ENCODE measurements at places on chromosomes 4 and X. TPM values are rescaled to one million over a fixed set of nuclear protein-coding genes. Genes with fewer than 3 reads are reported as not detected.

GRCh38 chrX:70208479-70208878 lies 26.0 kb upstream of the AWAT1 start:
- H3K4me1 ChIP-seq = no peaks in the 10 kb centered on the region
- no peak overlapping the region for H3K4me3 ChIP-seq
- DNase-seq = no peak
- no peaks in the 10 kb centered on the region for H3K27me3 ChIP-seq

PGAM4 gene
- not detected for total RNA-seq

- no peak overlapping the region for H3K4me3 ChIP-seq
- peaks cover 3% of the 10 kb centered on the region for H3K4me1 ChIP-seq
- H3K27me3 ChIP-seq = no peaks in the 10 kb centered on the region
- no peak for DNase-seq
- H3K27ac ChIP-seq = no peak overlapping the region
These were observed 136.5 kb upstream of the HS3ST1 start for GRCh38 chr4:11565213-11565612.

- H3K27me3 ChIP-seq = peaks cover 44% of the 10 kb centered on the region
- H3K27ac ChIP-seq = no peak overlapping the region
- no peak for DNase-seq
These were observed 17.6 kb upstream of the PRDM8 start for GRCh38 chr4:80179637-80180161.

GRCh38 chr4:38621028-38621684 lies 42.8 kb upstream of the KLF3 start:
- no peak overlapping the region for H3K4me3 ChIP-seq
- H3K36me3 ChIP-seq = peaks cover 7% of the 10 kb centered on the region
- H3K27ac ChIP-seq = peak overlapping the region; percentile 59
- DNase-seq = no peak

MND1 gene
- 9.7 TPM for total RNA-seq

GRCh38 chr4:74969507-74970474 lies 36.9 kb downstream of the PARM1 start:
- H3K27me3 ChIP-seq = no peaks in the 10 kb centered on the region
- no peak for DNase-seq

GRCh38 chrX:15976396-15976795 lies 121.8 kb upstream of the AP1S2 start:
- H3K4me1 ChIP-seq = peaks cover 2% of the 10 kb centered on the region
- DNase-seq = no peak
- no peak overlapping the region for H3K4me3 ChIP-seq
- no peak overlapping the region for H3K27ac ChIP-seq
- no peaks in the 10 kb centered on the region for H3K36me3 ChIP-seq

GRCh38 chrX:71667328-71668247 lies at the start of gene LOC101059915:
TSS of gene LOC101059915 (plus strand) at chrX:71667546.
- H3K4me3 ChIP-seq = no peak within 1 kb of the TSS
- H3K27me3 ChIP-seq = no peaks in the 10 kb centered on the region
- no peak for DNase-seq
- H3K27ac ChIP-seq = no peak within 1 kb of the TSS

PDZD4 gene
- total RNA-seq = 4.8 TPM

DNA sequence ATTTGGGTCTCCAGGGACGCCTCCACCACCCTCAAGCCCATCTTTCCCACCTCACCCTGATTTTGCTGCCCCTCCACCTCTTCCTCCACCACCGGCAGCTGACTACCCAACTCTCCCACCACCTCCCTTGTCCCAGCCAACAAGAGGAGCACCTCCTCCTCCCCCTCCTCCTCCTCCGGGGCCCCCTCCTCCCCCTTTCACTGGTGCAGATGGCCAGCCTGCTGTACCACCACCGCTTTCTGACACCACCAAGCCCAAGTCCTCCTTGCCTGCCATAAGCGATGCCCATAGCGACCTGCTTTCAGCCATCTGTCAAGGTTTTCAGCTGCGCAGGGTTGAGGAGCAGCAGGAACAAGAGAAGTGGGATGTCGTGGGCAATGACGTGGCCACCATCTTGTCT lies 32.4 kb upstream of the ZNF81 start:
- no peaks in the 10 kb centered on the region for H3K27me3 ChIP-seq
- H3K4me1 ChIP-seq = no peaks in the 10 kb centered on the region
- H3K27ac ChIP-seq = no peak overlapping the region
- H3K4me3 ChIP-seq = no peak overlapping the region
- H3K36me3 ChIP-seq = no peaks in the 10 kb centered on the region

GRCh38 chrX:16258882-16259281 lies 91.6 kb downstream of the MAGEB17 start:
- no peak overlapping the region for H3K27ac ChIP-seq
- H3K4me3 ChIP-seq = no peak overlapping the region
- peaks cover 17% of the 10 kb centered on the region for H3K4me1 ChIP-seq
- no peaks in the 10 kb centered on the region for H3K27me3 ChIP-seq
- no peak for DNase-seq
- peaks cover 2% of the 10 kb centered on the region for H3K36me3 ChIP-seq

DNA sequence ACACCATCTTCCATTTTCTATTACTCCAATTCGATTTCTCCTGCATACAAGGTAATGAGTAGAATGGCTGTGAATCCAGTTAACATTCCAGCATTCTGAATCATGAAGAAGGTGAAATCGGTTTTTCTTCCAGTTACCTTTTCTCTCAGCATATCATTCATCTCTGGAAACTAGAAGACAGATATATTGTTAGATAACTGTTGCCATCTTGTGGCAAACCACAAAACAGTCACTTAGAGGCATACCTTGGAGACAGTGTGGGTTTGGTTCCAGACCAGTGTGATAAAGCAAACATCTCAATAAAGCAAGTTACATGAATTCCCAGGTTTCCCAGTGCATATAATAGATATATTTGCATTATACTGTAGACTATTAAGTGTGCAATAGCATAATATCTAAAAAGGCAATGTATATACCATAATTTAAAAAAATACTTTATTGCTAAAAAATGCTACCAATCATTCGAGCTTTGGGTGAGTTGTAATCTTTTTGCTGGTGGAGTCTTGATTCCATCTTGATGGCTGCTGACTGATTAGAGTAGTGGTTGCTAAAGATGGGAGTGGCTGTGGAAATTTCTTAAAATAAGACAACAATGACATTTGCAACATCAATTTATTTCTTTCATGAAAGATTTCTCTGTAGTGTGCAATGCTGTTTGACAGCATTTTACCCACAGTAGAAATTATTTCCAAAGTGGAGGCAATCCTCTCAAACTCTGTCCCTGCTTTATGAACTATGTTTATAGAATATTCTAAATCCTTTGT lies 82.1 kb downstream of the SLC39A8 start:
- no peak for DNase-seq
- H3K27ac ChIP-seq = no peak overlapping the region
- H3K4me1 ChIP-seq = no peaks in the 10 kb centered on the region
- H3K4me3 ChIP-seq = no peak overlapping the region

GRCh38 chr4:69876071-69876470 lies 16.1 kb upstream of the SULT1E1 start:
- peaks cover 6% of the 10 kb centered on the region for H3K36me3 ChIP-seq
- no peak for DNase-seq
- no peaks in the 10 kb centered on the region for H3K27me3 ChIP-seq
- H3K4me3 ChIP-seq = no peak overlapping the region
- H3K27ac ChIP-seq = peak overlapping the region; percentile 78

DNA sequence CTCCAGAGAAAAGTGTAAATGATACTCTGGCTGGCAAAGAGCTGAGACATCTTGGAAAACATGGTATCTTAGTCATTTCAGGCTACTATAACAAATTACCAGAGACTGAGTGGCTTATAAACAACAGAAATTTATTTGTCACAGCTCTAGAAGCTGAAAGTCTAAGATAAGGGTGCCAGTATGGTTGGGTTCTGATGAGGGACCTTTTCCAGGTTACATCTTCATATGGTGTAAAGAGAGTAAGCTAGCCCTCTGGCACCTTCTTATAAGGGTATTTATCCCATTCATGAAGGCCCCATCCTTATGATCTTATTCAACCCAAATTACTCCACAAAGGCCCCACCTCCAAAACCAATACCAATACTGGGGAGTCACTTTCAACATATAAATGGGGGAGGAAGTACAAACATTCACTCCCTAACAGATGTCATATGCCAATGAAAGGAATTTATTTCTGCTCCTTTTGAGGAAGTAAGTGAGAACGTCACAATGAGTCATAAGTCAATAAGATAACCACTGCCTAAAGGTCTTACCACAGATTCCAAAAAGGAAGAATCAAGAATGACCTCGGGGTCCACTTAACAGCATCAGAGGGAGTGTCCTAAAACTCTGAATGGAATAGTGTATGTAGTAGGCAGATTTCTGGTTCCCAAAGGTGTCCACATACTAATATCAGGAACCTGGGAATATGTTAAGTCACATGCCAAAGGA lies 246.6 kb downstream of the OPHN1 start:
- no peaks in the 10 kb centered on the region for H3K4me1 ChIP-seq
- H3K36me3 ChIP-seq = no peaks in the 10 kb centered on the region
- H3K27ac ChIP-seq = no peak overlapping the region
- no peak overlapping the region for H3K4me3 ChIP-seq

- H3K27ac ChIP-seq = no peak overlapping the region
- no peak for DNase-seq
- H3K4me1 ChIP-seq = no peaks in the 10 kb centered on the region
- no peaks in the 10 kb centered on the region for H3K36me3 ChIP-seq
- H3K27me3 ChIP-seq = no peaks in the 10 kb centered on the region
- H3K4me3 ChIP-seq = no peak overlapping the region
These were observed 20.9 kb upstream of the FBXW7 start for GRCh38 chr4:152556834-152557233.

CSAG3 gene
- total RNA-seq = not detected

TMEM33 gene
- total RNA-seq = 65.9 TPM

DNA sequence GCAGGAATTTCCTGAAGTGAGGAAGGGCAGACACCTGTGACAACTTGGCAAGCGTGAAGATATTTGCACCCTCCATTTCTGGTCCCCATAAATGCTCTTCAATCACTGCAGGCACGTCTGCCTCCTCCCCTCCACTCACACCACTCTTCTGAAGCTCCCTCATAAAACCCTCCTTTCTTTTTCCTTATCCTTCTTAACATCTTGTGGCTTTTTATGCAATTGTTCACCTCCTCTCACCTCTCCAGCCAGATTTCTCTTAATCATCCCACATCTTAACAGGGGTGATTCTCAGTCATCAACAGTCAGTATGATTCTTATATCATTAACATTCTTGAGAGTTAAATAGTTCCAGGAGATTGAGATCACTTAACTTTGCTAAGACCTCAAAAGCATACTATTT lies 277.4 kb downstream of the SPRY1 start:
- H3K27me3 ChIP-seq = no peaks in the 10 kb centered on the region
- no peak overlapping the region for H3K27ac ChIP-seq
- no peak for DNase-seq
- no peaks in the 10 kb centered on the region for H3K36me3 ChIP-seq
- no peak overlapping the region for H3K4me3 ChIP-seq
- peaks cover 2% of the 10 kb centered on the region for H3K4me1 ChIP-seq

- H3K4me1 ChIP-seq = no peaks in the 10 kb centered on the region
- H3K27ac ChIP-seq = no peak overlapping the region
- no peaks in the 10 kb centered on the region for H3K36me3 ChIP-seq
- H3K27me3 ChIP-seq = no peaks in the 10 kb centered on the region
- no peak overlapping the region for H3K4me3 ChIP-seq
- no peak for DNase-seq
These were observed 1088.0 kb upstream of the PCDH7 start for GRCh38 chr4:29632199-29632598.

GUCY1B1 gene
- total RNA-seq = 1.5 TPM

DNA sequence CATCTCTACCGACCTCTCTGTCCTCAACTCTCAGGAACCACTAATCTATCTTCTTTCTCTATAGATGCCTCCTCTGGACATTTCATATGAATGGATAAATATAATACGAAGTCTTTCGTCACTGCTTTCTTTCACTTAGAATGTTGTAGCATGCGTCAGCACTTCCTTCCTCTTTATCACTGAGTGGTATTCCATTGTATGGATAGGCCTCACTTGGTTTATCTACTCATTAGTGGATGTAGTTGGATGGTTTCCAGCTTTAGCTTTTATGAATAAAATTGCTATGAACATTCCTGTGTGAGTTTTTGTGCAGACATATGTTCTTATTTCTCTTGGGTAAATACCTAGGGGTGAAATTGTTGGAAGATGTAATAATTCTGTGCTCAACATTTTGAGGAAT lies 528.2 kb upstream of the FAT1 start:
- no peak for DNase-seq
- no peaks in the 10 kb centered on the region for H3K27me3 ChIP-seq
- H3K27ac ChIP-seq = no peak overlapping the region
- H3K4me3 ChIP-seq = no peak overlapping the region
- H3K4me1 ChIP-seq = peaks cover 5% of the 10 kb centered on the region

DNA sequence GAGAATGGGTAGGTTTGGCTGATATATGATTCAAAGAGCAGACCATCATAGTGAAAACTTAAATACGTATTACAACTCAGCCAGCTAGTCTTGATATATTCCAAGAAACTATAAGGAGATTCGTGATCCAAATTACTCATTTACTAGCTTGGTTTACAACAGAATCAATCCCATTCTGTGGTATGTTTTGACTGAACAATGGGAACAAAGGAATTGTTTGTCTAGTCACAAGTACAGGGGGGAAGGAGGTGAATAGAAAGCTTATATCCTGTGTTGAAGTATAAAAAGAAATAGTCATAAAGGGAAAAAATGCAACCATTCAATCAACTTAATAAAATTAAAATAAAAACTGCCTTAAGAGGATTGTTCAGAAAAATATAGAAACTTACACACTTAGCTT lies 17.0 kb downstream of the C4orf54 start:
- no peak for DNase-seq
- peaks cover 48% of the 10 kb centered on the region for H3K4me1 ChIP-seq
- H3K27me3 ChIP-seq = no peaks in the 10 kb centered on the region
- H3K36me3 ChIP-seq = no peaks in the 10 kb centered on the region
- H3K4me3 ChIP-seq = no peak overlapping the region
- H3K27ac ChIP-seq = peak overlapping the region; percentile 44

DNA sequence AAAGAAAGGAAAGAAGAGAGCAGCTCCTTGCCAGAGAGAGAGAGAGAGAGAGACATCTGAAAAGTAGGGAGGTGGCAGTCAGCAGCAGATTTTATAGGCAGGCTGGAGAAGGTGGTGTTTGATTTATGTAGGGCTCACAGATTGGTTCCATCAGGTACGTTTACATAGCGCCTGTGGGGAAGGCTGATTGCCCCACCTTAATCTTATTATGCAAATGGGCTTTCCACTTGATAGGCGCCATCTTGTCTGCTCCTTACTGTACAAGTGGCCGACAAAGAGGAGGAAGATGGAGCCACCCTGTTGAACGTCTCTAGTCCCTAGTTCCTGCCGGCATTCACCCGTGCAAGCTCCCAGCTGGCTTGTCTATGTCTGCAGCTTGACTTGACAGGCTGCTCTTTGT lies 49.1 kb upstream of the DHRSX start:
- H3K27ac ChIP-seq = peak overlapping the region; percentile 64
- H3K36me3 ChIP-seq = no peaks in the 10 kb centered on the region
- DNase-seq = no peak
- H3K4me1 ChIP-seq = peaks cover 20% of the 10 kb centered on the region
- H3K27me3 ChIP-seq = no peaks in the 10 kb centered on the region
- no peak overlapping the region for H3K4me3 ChIP-seq

PTPN13 gene
- 63.1 TPM for total RNA-seq

DNA sequence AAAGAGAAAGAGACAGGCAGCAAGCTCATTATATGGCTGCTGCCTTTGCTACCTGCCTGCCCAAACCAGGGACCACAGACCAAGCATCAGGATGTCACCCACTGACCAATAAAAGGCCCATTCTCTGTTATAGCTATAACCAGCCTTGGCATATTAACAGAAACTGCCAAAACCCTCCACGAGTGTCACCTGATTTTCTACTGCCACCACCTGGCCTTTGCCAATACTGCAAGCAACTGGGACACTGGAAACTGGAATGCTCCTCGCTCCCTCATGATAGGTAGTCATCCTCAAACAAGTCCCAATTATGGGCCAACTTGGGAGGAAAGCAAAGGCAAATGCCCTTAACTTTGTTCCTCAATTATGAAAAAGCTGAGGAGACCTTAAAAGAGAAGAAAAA lies 76.0 kb downstream of the SPIN4 start:
- DNase-seq = no peak
- no peak overlapping the region for H3K4me3 ChIP-seq
- H3K4me1 ChIP-seq = no peaks in the 10 kb centered on the region
- H3K27ac ChIP-seq = no peak overlapping the region

NPFFR2 gene
- total RNA-seq = 0.96 TPM

Data from progenitor cell of endocrine pancreas (in vitro differentiated cells).